ENCODE measurements at places on chromosomes 5 and 9. TPM values are rescaled to one million over a fixed set of nuclear protein-coding genes. Genes with fewer than 3 reads are reported as not detected.
A peak's percentile ranks its signal among the peaks of the same experiment; 100 is the strongest.

GRCh38 chr5:54312499-54312898 is 2.1 kb upstream of the ARL15 start:
- DNase-seq, result no peak

DNA sequence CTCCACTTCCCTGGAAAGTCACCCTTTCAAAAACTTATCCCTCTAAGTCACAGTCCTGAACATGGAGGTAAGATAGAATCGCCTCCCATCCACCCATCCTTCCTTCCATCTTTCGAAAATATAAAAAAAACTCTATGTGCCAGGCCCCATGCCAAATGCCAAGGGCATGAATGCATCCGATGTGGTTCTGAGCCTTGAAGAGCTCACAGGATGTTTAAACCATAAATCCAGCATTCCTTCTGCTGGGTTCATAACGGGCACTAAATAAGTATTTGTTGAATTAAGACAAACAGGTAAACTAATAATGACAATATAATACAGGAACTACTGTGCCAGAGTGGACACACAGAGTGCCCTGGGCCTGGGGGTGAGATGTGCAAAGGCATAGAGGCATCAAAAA is 147.3 kb downstream of the TTLL11 start:
- DNase-seq, result no peak

GRCh38 chr9:124659099-124659659 is 111.9 kb downstream of the NR6A1 start:
- DNase-seq, result peak; percentile 52

Gene CTXN3
- total RNA-seq, result not detected

Gene LRRTM2
- 1.9 TPM for total RNA-seq

DNA sequence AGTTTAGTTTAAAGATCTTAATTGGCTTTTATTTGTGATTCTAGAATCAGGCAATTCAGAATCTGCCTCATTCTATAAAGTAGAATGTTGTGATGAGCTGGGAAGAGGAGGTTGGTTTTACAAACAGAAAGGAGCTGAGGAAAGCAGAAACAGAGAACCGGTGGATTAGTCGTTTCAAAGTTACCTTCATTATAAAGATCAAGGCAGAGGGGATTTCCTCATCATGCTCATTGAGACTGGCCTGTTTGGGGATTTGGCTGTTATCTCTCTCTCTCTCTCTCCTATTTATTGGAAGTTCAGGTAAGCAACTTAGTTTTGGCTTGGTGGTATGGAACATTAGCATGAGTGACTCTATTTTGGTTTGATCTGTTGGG is 134.0 kb downstream of the GCNT1 start:
- DNase-seq, result no peak

GRCh38 chr5:89072842-89073672 is 190.1 kb upstream of the MEF2C start:
- no peak for DNase-seq

Gene COL23A1
- total RNA-seq, result 2.5 TPM

Gene RAD1
- total RNA-seq, result 8.9 TPM

DNA sequence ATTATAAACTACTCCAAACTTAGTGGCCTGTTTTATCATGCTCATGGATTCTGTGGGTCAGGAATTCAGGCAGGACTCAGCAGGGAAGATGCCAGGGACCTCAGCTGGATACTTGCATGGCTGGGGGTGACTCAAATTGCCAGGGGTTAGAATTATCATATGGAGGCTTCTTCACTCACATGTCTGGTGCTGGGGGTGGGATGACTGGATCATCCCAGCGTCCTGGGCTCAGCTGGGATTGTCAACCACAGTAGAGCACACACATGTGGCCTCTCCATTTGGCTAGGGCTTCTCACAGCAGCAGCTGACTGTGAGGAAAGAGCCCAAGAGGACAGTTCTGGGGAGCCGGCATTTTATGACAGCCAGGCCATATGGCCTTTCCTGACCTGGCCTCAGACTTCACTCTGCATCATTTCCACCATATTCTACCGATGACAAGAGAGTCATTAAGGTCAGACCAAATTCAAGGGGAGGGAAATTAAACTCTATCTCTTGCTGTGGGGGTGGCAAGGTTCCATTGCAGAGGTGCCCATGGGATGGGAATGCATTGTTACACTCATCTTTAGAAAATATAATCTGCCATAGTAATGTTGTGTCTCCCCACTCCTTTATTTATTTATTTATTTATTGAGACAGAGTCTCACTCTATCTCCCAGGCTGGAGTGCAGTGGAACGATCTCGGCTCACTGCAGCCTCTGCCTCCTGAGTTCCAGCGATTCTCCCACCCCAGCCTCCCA is 5.2 kb upstream of the GRK6 start:
- DNase-seq, result no peak

- DNase-seq, result no peak
These were observed 12.1 kb downstream of the PROP1 start for GRCh38 chr5:177983763-177984583.

Gene CBY3
- not detected for total RNA-seq

GRCh38 chr5:116497631-116498030 is 77.0 kb downstream of the SEMA6A start:
- DNase-seq, result no peak

Gene SEMA4D
- 16.9 TPM for total RNA-seq

GRCh38 chr9:89433826-89434225 is 64.1 kb downstream of the SEMA4D start:
- DNase-seq, result no peak

Gene NME5
- total RNA-seq, result 3.8 TPM

GRCh38 chr9:134800791-134801339 is 79.7 kb upstream of the FCN2 start:
- peak; percentile 13 for DNase-seq

- DNase-seq, result no peak
These were observed 145.9 kb downstream of the GABRB2 start for GRCh38 chr5:161400583-161400982.

Gene RNF183
- total RNA-seq, result not detected

GRCh38 chr5:154395407-154396106 is 50.2 kb upstream of the SAP30L start:
- DNase-seq, result no peak

Gene FASTKD3
- 13.1 TPM for total RNA-seq

- DNase-seq, result no peak
These were observed 543 bp upstream of the DNM1 start for GRCh38 chr9:128202648-128203023.

Gene COL5A1
- total RNA-seq, result 127 TPM

Gene CCDC187
- not detected for total RNA-seq

DNA sequence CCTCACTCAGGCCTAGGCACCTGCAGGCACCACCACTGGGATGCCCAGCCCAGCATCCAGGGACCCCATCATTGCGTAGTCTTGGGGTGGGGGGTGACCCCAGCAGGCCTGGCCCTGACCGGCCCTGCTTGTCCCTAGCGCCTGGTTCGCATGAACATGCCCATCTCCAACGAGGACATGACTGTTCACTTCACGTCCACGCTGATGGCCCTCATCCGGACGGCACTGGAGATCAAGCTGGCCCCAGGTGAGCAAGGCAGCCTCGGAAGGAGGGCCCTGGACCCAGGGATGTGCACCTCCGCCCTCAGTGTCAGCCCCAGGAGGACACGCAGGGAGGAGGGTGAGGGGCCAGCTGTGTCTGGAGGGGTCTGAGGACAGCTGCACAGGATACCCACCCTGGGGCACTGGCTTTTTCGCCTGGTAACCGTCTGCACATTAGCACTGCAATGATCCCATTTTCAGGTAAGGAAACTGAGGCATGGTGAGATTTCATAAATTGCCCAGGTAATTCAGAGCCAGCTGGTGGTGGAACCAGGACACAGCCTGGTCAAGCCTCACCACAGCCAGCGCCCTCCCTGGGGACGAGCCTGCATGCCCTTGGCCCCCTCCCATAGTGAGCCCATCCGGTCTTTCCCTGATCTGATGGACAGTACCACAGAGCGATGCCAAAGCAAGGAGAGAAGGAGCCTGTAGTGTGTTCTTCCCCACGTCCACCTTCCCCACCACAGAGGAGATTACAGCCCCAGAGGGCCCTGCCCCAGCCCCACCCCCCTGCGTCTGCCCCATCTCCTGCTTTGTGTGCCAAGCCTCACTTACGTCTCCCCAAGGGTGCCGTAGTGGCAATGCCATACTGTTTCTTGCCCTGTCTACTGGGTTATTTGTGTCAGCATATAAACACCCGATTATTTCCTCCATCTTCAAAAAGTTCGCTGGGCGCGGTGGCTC is 228.3 kb downstream of the CACNA1B start:
- DNase-seq, result no peak

Gene ZFR
- total RNA-seq, result 54.2 TPM

- DNase-seq, result no peak
These were observed 361.9 kb downstream of the MAT2B start for GRCh38 chr5:163867324-163867723.

Gene CDH18
- not detected for total RNA-seq

Gene MOCS2
- total RNA-seq, result 44.2 TPM

DNA sequence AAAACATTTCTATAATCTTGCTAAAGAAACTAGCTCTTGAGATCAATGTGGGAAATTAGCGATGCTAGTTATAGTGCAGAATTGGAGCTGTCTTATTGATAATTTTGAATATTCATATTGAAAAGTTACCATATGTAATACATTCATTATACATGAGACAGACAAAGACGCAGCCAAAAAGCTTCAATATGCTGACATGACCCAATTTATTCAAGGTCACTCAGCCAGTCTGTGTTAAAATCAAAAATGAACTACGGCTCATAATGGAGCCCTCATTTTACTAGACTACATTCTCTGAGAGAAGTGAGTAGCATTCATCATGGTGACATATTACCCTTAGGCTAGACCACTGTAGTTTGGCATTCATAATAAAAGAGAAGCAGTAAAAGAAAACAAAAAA is 107.3 kb upstream of the GABRG2 start:
- DNase-seq, result no peak

Gene ZCCHC7
- 19.5 TPM for total RNA-seq

- no peak for DNase-seq
These were observed 321.7 kb upstream of the TNC start for GRCh38 chr9:115439641-115440040.

Gene IFNA21
- total RNA-seq, result not detected

- DNase-seq, result no peak
These were observed 42.7 kb upstream of the PPP2R2B start for GRCh38 chr5:146921225-146921624.

- no peak for DNase-seq
These were observed at the start of gene IGFBPL1 for GRCh38 chr9:38423973-38424843. Gene IGFBPL1, minus strand, starts transcription at chr9:38424454. Its CDS starts 30 bp downstream, at chr9:38424424.

DNA sequence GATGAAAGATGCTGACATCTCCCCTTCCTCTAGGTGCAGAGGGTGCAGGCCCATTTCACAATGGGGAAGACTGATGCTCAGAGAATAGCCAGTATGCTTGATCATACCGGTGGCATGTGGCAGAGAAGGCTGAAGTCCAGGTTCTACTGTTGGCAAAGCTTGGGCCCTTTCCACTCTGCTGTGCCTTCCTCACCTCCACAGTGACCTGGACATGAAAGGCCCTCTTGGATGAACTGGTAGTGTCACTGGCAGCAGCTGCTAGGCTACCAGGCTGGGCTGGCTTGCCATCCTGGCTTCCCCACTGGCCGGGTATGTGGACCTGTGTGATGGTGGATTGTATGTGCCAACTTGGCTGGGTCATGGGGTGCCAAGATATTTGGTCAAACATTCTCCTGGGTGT is 92.0 kb downstream of the GADD45G start:
- no peak for DNase-seq

Gene C9orf85
- total RNA-seq, result 8.4 TPM

DNA sequence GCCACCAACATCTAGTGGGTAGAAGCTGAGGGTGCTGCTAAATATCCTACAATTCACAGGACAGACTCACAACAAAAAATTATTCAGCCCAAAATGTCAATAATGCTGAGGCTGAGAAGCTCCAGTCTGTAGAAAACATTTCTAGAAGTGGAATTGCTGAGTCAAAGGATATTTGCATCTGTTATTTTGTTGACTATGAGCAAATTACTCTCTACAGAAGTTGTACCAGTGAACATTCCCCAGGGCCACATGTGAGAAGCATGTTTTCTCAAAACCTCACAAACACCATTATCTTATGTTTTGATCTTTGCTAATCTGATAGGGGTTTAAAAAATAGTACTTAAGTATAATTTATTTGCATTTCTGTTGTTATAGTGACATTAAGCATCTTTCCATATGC is 15.4 kb downstream of the ITK start:
- no peak for DNase-seq

GRCh38 chr5:126460977-126461376 is 37.8 kb downstream of the GRAMD2B start:
- DNase-seq, result no peak

GRCh38 chr9:8382266-8382665 is 582.7 kb upstream of the DMAC1 start:
- DNase-seq, result no peak

GRCh38 chr9:73081979-73082657 is 69.5 kb upstream of the ANXA1 start:
- no peak for DNase-seq

DNA sequence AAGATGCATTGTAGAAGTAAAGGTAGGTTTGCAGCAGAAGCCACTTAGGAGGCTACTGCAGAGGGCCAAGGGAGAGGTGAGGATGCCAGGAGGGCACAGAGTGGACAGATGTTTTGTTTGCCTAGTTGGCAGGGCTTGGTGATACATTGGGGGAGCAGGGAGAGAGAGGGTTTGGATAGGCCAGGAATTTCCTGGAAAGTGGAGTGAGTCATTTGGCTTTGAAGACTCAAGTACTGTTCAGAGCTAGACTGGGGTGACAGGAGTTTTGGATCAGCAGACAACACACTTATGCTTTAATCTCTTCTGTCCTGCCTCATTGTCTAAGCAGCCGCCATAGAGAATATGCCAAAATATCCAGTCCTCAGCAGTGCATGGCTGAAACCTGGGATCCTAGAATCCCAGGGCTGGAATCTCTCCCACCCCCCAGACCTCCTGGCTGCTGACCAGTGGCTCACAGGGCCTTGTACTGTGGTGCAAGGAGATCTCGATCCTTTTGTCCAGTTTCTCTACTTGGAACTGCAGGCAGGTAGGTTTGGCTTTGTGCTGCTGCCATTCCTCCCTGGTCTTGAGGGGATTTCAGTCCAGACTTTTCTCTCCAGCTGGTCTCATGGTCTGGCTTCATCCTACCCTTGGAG is 11.0 kb downstream of the TMEM268 start:
- DNase-seq, result no peak

Data from thoracic aorta (tissue), 2 donors.